ENCODE measurements at places on chromosomes 6 and 20.

GRCh38 chr6:33144373-33144772 lies 47.9 kb downstream of the COL11A2 start:
- no peak for DNase-seq

DNA sequence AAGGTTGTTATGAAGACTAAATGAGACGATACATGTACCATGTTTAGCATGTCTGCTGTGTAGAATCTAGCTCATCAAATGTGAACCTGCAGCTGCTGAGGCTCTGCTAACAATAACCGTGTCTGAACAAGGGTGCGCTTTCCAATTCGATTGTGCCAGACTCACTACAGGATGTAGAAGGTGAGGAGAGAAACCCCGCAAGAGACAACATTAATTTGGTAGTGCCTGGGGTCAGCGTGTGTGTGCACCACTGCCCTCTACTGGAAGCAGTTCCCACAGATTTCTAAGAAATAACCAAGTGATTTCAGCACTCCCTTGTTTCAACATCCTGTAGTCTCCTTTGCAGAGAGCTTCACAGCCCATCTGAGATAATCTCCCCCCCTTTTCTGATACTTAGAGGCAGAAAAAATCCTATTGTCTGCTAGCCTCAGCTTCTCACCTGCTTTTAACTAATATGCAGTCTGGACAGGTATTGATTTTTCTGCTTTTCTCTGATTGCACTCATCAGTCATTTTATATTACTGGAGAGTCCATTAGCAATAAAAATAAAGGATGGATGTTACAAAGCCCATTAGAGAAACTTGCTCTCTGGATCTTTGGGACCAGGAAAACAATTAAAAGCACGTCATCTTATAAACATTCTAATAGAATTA lies 96.7 kb upstream of the BACH2 start:
- DNase-seq = peak; percentile 23

GRCh38 chr6:111857674-111858337 lies 15.4 kb downstream of the FYN start:
- DNase-seq = no peak

GRCh38 chr6:165890404-165890735 lies 227.3 kb upstream of the PDE10A start:
- no peak for DNase-seq

- no peak for DNase-seq
Observed at GRCh38 chr20:58695084-58695722, 2.6 kb downstream of the NPEPL1 start.

GRCh38 chr6:87139236-87139635 lies 16.1 kb upstream of the ZNF292 start:
- DNase-seq = peak; percentile 16

DNA sequence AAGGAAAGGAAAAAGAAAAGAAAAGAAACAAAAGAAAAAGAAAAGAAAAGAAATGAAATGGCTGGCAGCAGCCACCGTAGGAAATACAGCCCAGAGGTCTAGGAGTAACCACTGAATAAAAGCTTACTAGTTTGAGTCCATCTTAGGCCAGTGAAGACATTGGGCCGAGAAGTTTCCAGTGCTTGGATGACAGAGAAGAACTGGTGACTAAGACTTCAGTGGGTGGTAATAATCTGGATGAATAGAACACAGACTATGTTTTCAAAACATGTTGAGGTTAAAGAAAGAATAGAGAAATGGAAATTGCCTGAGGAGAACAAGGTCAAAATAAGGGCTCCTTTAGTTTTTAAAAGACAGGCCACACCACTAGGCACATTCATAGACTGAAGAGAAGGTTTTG lies 198.8 kb downstream of the ATXN1 start:
- no peak for DNase-seq

- DNase-seq = no peak
Observed at GRCh38 chr6:24875534-24875901, 60.2 kb downstream of the RIPOR2 start.

DNA sequence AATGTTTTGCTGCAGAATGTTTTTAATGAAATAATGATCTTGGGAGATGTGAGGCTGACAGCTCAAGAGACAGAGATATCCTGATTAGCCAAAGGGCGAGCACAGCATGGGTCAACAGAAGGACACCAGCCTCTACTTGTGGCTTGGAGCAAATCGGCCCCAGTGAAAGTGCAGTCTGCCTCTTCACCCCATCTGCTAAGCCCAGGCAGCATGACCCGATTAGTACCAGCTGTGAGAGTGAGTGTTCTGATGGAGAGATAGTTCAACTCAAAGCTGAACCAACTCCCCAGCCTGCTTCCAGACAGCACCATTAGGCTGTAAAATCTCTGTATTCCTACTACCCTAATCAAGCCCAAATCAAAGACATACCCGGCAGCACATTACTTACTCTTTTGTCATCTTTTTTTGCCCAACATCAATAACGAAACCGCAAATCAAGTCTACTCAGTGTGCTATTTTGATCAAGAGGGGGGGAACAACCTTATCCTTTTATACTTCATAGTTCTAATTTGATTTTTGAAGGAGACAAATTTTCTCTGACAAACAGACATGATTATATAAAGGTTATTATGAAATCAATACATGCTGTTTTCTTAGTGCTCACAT lies 514.1 kb upstream of the NRSN1 start:
- no peak for DNase-seq

DNA sequence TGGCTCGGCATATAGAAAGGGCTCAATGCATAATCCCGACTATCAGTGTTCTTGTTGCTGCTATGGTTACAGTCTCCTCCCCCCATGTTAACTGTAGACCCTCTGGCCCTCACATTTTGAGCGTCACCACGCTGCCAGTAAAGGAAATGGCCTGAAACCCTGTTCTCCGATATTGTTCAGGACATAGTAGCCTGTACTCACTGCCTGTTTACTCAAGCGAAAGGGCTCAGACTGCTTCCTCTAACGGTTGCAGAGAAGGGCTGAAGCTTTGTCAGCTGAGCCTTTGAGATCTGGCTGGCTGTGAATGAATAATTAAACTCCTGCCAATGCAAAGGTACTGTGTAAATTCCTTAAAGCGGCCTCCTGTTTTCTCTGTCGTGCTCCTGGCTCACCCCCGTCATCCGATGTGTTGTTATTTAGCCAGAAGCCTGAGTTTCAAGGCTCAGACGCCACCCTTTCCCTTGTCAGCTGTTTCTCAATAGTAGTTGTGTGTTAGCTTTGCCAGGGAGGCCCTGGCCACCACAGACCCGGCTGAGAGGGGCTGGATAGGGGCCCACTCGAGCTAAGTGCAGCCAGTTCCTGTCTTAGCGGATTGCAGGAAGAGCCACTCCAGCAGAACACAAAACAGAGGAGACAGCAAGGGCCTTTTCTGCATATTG lies 31.2 kb upstream of the RALGAPA2 start:
- DNase-seq = peak; percentile 95

GRCh38 chr6:132475925-132476324 lies 37.0 kb downstream of the STX7 start:
- no peak for DNase-seq

DNA sequence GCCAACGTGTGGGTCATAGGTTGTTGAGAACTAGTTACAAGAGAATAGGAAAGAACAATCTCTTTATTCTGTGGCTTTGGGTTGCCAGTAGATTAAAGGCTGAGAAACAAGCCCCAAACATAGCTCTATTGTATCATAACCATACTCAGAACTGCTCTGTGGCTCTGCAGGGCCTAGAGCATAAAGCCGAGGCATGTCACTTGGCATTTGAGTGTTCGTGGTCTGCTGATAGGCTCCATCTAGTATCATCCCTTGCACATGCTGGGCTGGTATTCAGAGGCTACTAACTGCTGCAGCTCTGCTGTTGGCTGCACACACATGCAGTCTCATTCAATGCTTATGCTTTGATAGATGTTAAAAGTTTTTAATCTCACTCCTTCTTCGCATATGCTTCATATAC lies 157.9 kb downstream of the OGFRL1 start:
- no peak for DNase-seq

DNA sequence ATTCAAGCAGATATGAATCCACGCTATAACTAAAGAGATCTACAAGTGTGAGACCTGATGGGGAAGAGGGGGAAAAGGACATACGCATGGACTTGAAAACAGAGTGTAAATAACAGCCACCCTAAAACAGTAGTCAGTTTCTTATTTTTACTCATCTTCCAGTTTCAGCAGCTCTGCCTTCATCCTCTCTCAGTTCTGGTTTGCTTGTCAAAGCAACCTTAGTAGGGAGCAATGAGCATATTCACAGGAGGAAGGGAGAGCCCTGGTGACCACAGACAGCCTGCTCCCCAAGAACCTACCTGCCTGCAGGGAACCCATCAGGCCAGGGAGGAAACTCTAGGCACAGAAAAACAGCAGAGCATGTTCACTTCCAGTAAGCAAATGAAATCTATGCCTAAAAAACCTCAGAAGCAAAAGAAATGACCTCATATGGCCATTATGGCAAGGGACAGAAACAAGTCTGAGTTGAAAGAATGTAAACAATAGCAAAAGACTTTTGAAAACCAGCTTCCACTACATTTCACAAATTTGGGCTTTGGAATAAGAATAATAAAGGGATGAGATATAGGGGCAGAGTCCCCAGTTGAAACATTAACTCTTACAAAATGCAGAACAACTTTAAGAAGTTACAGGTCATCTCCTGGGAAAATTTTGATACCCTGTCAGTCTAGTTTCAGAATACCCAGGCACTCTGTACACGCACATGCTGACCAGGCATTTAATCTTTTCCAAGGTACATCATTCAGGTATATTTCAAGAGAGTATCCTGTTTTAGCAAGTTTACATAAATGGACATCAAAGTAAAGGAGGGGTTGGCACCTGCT lies 120.8 kb upstream of the BCLAF1 start:
- no peak for DNase-seq

DNA sequence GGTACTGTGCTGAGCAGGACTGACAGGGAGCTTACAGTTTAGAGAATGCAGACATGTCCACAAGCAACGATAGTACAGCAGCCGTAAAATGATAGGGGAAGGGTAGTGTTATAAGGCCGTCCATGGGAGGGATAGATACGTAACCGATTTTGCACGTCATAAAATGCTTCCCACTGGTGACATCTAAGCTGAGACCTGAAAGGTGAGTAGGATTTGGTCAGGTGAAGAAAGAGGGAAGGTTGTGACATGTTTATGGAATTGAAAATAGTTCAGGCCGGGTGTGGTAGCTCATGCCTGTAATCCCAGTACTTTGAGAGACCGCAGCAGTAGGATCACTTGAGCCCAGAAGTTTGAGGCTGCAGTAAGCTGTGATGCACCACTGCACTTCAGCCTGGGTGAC lies 25.6 kb downstream of the SNX9 start:
- no peak for DNase-seq

DNA sequence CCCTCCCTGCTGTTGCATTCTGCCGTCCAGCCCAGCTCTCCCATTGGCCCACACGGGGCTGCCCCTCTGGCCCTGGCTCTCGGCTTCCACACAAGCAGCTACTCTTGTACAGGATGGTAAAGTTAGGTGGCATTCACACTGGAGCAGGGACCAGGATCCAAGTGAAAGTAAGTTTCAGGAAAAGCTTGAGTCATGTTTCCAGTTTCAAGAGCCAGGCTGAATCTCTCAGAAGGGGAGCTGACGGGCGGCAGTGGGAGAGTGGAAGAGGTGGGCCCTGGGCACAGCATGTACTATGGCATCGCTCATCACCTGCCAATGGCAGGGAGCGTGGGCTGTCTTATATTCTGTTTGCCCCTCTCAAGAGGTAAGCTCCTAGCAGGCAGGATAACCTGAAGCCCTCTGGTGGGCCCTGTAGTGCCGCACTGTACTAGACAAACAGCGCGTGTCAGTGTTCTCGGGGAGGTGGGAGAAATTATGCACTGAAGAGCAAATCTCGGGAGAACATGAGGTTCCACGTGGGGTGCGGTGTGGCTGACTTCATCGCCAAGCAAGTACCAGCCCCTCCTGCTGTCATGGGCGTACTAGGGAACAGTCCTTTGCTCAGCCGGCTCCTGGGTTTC lies 241.5 kb downstream of the NRN1 start:
- no peak for DNase-seq

DNA sequence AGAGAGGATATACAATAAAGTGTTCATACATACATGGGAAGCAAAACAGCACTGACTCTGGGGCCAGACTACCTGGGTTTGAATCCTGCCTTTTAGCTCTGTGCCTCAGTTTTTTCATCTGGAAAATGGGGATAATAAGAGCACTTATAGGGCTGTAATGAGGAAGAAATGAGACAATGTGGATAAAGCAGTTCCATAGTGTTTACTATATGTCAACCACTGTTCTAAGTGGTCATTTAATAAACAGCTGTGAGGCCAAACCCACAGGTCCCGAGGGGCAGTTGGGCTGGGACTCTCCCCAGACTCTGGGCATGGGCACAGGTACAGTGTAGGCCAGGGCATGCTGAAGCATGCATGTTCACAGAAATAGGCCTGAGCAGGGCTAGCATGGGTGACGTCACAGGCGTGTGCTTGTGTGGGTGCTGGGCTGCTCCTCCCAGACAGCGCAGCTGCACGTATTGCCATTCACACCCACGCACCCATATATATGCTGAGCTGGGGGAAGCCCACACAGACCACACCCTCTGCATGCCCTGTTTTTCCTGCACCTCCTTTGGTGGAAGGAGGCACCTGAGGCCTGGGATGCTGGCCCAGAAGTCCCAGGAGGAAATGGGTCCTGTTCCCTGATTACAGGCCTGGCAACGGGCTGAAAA lies 3.5 kb upstream of the PLCG1 start:
- DNase-seq = peak; percentile 42

DNA sequence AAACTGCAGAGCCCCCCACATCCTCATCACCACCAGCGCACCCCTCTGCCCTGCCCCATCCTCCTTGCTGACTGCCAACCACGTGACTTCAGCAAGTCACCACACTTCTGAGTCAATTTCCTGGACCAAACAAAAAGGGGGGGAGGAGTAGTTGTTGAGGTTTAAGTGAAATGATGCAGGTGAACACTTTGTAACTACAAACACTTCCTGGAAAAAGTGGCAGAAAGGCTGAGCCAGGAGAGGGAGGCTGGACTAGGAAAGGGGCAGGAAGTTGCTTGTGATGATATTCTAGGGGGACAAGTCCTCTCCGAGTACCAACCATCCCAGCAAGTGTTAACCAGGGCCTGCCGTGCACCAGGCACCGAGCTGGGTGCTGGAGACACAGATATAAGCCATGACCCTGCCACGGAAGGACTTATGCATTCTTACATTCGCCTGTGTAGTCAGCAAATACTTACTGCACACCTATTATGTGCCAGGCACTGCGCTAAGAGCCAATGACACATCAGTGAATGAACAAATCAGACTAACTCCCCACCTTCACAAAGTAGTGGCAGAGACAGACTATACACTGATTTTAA lies 67.3 kb downstream of the PREX1 start:
- DNase-seq = no peak

- DNase-seq = no peak
Observed at GRCh38 chr6:104486035-104486434, 373.7 kb downstream of the HACE1 start.

DNA sequence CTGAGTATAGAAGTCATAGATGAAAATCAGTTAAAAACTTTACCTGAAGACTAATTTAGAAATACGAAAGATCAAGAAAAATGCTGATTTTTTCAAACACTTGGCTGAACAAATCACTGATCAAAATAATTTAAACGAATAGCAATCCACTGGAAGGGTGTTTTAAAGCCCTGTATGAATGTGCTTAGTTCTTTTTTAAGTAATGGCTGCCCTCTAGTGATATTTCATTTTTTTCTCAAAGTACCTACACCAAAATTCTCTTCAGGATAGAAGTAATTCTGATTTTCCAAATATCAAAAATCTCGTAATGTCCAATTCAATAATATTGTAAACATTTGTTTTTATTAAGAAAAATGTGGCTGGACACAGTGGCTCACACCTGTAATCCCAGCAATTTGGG lies 32.5 kb downstream of the AKAP7 start:
- DNase-seq = no peak
